Retina (tissue), 1 donor: ENCODE measurements at places on chromosomes 6 and 20.

DNA sequence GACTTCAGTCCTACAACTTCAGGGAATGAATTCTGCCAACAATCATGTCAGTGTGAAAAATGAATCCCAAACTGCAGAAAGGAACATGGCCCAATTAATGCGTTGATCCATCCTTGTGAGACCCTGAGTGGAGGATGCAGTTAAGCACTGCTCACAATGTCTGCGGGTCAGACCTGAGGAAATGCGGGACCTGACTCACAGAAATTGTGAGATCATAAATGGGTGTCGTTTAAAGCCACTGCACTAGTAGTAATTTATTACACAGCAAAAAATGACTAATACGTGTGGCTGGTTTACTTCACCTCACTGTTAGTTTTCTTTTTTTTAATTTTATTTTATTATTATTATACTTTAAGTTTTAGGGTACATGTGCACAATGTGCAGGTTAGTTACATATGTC, 505.0 kb downstream of the PRKN start:
- no peak for DNase-seq

DNA sequence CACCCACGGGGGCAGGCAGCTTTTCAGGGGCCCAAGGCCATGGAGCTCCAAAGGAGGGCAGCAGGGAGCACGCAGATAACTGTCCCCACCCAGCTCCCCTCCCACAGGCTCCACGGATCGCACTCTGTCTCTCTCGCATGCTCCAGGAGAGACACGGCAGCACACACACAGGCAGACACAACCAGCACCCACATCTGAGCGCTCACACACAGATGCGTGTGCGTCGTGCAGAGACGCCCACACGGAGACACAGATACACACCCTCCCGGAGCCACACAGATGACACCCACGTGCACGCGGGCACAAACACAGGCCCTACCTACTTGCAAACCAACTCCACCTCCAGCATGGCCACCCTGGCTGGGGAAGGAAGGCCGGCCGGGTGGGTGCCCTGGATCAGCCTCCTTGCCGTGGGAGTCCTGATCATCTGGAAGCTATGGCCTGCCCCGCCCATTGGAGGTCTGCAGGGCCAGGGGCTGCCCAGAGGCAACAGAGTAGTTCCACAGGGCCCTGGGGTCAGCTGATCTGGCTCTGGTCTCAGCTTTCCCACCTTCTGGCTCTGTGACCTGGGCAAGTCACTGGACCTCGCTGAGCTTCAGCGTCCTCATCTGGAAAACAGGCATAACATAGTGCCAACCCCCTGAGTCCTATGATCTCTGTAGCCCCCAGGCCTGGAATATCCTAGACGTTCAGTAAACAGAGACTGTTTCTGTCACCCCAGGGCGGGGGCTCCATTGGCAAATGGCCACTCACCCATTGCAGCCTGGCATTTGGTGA, 31.5 kb downstream of the AAR2 start:
- DNase-seq, result no peak

GRCh38 chr6:73309535-73309784, 44.6 kb downstream of the DPPA5 start:
- DNase-seq, result no peak

- no peak for DNase-seq
These were observed 46.7 kb upstream of the BLCAP start for GRCh38 chr20:37574199-37574890.

DNA sequence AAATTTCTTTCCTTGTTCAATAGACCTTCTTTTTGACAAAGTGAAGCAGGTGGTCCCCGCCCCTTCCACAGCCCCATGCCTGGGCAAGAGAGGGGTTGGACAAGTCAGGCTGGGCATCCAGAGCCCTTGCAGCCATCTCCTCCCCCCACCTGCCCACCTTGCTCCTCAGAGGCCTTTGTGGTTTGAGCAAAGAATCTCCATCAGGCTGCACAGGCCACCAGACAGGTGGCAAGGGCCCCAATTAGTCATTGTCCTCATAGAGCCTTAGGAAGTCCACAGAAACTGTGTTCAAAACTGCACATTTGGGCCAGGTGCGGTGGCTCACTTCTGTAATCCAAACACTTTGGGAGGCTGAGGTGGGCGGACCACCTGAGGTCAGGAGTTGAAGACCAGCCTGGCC, 1.5 kb upstream of the MAPK13 start:
- DNase-seq, result no peak

DNA sequence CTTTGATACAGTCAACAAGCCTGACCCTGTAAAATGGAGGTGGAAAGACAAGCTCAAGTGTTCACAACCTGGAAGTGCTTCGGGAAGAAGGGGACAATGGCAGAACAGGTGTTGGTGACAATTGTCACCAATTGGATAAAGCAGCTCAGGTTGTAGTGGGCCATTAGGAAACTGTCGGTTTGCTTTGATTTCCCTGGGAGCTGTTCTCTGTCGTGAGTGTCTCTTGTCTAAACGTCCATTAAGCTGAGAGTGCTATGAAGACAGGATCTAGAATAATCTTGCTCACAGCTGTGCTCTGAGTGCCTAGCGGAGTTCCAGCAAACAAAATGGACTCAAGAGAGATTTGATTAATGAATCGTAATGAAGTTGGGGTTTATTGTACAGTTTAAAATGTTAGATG, 15.0 kb downstream of the CCR6 start:
- no peak for DNase-seq

GRCh38 chr6:144449911-144450597, 164.9 kb downstream of the UTRN start:
- DNase-seq, result no peak

- no peak for DNase-seq
These were observed 8.6 kb downstream of the BYSL start for GRCh38 chr6:41929924-41930323.

DNA sequence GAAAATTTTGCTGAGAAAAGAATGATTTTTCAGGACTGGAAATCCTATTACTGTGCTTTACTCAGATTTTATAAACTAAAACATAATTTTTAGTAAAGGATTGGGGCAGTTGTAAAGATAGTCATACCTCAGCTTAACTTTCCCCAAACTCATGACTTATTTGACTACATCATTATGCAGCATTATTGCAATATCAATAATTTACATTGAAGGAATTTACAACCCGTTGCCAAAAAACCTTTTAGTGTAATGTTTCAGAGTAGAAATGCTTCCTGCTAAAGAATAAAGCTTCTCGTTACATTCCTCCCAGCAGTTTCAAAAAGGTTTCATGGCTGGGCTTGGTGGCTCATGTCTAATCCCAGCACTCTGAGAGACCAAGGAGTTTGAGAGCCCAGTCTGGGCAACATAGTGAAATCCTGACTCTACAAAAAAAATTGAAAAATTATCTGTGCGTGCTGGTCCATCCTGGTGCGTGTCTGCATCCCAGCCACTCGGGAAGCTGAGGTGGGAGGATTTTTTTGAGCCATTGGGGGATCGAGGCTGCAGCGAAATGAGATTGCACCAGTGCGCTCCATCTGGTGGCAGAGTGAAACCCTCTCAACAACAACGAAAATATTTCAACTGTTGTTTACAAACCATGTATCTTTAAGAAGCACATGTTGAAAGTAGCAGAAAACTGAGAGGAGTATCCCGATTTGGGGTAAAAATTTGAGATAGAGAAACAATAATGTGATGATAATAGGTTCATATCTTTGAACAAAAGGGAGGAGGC, 4.4 kb downstream of the AMD1 start:
- DNase-seq, result peak; percentile 31

DNA sequence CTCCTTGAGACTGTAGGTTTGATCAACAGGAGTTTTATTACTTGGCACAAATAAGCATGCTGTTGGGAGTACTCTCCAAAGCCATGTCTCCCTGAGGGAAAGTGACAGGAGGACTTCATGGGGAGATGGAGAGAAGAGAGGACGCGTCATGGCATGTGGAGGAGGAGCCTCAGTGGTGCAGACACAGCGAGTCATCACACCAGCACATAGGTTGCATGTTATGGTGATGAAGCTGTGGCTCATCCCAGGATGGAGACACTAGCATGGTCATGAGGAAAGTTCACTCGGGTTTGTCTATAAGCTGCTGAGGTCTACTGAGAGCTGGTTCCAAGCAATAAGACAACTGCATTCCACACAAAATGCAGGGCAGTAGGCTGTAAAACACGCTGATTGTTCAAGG, 13.2 kb upstream of the SSTR4 start:
- no peak for DNase-seq

- DNase-seq, result no peak
These were observed 47.7 kb downstream of the DNAH8 start for GRCh38 chr6:38762848-38763247.

- no peak for DNase-seq
These were observed 61.9 kb upstream of the JARID2 start for GRCh38 chr6:15183979-15184378.

- DNase-seq, result no peak
These were observed 787 bp upstream of the CARMIL1 start for GRCh38 chr6:25278261-25278913.

DNA sequence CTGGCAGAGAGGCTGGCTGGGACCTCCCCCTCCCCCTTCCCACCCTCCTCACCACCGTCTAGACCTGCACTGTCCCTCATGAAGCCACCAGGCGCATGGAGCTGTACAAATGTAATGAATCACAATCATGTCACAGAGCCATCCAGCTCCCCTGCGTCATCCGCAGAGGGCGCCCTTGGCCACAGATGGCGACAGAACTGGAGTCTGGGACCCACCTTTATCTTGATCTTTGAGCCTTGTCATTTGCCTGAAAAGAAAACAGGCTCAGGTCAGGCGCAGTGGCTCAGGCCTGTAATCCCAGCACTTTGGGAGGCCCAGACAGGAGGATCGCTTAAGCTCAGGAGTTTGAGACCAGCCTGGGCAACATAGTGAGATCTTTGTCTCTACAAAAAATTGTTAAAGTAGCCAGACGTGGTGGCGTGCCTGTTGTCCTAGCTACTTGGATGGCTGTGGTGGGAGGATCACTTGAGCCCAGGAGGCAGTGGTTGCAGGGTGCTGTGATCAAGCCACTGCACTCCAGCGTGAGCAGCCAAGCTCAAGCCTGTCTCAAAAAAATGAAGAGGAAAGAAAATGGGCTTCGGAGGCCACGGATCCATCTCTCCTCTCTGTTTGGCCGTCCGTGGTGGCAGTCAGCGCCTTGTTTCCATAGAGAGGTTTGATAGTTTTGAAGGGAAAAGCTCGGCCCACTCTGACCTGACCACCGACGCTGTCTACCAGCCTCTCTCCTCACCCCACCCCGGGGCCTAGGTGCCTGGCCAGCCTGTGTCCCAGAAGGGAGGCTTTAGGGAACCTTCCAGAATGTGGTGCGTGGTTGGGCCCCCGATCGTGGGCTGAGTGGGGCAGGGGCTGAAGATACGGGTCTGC, 6.2 kb downstream of the COL9A3 start:
- peak; percentile 40 for DNase-seq

DNA sequence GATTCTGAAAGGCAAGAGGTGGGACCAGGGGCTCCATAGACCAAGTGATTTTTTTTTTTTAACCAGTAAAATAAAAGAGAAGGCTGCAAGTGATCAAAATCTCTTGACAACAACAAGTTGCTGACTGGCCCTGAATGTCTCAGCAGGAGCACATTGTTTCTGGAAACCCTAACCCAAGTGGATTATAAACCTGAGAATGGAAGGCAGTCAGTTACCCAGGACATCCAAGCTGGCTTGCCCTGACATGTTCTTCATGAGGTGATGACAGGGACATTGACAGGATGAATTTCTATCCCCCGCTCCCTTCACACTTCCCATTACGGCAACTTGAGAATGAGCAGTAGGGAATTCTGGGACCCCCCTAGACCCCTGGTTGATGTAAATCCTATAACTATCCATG, 49.6 kb upstream of the RIPOR2 start:
- no peak for DNase-seq

- DNase-seq, result no peak
These were observed 245.2 kb downstream of the PKHD1 start for GRCh38 chr6:51842061-51842803.

- no peak for DNase-seq
These were observed 528.6 kb downstream of the PRKN start for GRCh38 chr6:162198925-162199324.

GRCh38 chr20:48723308-48724264, 104.2 kb downstream of the PREX1 start:
- no peak for DNase-seq

- DNase-seq, result no peak
These were observed 80.2 kb upstream of the SLC2A12 start for GRCh38 chr6:134132494-134133141.

DNA sequence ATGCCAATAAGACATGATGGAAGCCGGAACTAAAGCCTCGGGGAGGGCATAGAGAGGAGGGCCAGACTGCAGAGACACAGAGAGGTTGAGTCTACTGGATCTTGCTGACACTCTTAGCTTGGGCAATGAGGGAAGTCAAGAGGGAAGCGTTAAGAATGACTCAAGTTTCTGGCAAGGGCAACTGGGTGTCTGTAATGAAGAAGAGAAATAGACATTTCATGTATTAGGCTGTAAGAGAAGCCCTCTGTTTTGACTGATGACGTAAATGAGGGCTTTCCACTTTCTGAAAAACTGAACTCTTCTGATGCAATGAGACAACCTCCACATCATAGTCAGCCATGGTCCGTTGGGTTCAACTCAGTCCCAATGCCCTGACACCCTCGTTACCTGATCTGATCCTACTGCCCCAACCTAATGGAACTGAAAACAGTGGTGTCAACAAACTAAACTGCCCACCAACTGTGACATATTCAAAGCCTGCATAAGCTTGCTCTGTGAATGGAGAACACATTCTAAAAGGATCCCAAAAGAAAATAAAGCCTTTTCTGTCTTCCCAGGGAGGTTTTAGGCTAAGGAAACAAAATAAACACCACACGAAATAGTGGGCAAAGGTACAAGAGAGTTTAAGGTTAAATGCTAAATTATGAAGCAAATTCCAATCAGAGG, 45.8 kb upstream of the PNRC1 start:
- DNase-seq, result no peak

DNA sequence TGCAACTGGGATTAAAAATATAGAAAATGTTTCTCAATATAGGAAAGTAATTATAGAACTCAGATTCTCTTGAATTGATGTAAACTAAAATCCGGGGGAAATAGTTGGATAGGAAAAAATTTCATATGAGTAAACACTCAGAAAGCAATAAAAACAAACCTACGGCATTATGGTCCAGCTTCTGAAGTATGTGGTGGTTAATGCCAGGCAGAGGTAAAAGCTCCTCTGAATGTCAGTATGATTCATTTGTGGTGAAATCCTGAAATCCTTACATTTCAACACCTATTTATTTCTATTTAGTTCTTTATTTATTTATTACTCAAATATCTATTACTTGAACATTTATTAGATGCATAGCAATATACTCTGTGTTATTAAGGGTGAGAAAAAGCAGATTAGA, 145.1 kb downstream of the RIMS1 start:
- no peak for DNase-seq

DNA sequence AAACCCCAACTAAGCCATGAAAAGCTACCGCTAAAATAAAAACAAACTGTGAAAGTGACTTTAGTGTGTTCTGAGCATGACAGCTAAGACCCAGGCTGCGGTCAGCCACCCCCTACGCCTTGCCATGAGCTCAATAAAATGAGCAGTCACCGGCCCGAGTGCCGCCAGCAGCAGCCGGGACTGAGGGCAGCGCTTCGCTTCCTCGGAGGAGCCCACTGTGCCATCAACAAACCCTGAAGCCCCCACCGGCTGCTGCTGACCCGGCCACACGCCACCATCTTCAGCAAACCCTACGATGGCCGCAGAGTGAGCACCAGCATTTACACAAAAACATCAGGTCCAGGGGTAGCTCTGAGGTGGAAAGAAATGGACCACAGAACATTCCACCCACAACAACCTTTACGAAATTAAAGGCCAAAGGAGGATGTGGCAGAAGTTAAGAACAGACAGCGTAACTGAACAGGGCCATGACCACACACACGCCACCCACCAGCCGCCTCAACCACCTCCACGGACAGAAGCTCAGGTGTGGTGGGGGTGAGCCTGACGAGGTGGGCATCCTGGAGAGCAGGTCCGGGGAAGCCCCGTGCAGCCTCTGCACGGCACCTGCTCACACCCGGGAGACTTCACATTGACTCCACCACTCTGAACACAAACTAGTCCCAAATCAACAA, 67.0 kb downstream of the THBS2 start:
- DNase-seq, result no peak
